Stimulated activated effector memory CD8-positive, alpha-beta T cell treated with anti-CD3 and anti-CD28 coated beads, Interleukin-12 subunit alpha, Interleukin-12 subunit beta, amount 100 ng/mL, for 72 hours (primary cell): ENCODE measurements at places on chromosomes 4 and X.

- DNase-seq = no peak
Observed at GRCh38 chr4:107046261-107046660, 10.1 kb upstream of the DKK2 start.

GRCh38 chr4:156620786-156621185 lies 350.8 kb downstream of the PDGFC start:
- DNase-seq = no peak

- DNase-seq = no peak
Observed at GRCh38 chr4:89753601-89754066, 83.3 kb downstream of the SNCA start.

DNA sequence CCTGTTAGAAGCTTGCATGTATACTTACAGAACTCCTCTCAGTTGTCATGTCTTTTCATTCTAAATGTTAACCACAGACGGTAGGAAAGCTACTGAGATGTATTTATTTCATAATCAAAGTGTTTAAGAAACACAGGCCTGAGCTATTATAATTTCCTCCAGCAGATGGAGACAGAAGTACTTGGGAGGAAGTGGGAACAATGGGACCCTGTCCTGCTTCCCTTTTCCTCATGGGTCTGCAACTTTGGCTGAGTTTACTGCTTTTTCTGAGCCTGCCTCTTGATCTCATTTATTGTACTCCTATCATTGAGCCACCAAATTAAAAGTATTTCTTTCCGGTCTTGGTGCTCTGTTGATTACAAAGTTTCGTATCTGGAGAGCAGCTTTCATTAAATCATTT lies 67.7 kb upstream of the SPANXN2 start:
- DNase-seq = no peak

- DNase-seq = no peak
Observed at GRCh38 chrX:132751063-132751690, 207.3 kb downstream of the HS6ST2 start.

- DNase-seq = no peak
Observed at GRCh38 chr4:56743550-56743949, 62.5 kb upstream of the HOPX start.
